IPS DF 19.7 (cell line): ENCODE measurements at places on chromosomes 6 and 20.
A peak's percentile ranks its signal among the peaks of the same experiment; 100 is the strongest.

DNA sequence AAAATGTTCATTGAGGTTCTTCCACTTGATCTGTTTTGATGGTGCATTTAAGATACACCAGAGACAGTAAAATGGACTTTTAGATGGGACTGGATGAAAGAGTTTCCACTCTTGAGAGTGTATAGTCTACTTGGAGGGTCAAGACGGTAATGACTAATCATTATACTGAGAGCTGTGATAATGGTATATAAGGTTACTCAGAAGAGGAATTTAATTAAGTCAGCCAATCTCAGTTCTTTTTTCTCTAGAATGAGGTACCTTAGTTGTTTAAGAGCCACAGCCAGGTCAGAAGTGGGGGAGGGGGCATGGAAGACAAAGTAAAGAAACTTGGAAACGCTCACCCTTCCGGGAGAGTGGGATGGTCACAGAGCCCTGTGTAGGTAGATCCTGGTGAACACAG is 123.9 kb downstream of the MAP3K4 start:
- no peak for DNase-seq

DNA sequence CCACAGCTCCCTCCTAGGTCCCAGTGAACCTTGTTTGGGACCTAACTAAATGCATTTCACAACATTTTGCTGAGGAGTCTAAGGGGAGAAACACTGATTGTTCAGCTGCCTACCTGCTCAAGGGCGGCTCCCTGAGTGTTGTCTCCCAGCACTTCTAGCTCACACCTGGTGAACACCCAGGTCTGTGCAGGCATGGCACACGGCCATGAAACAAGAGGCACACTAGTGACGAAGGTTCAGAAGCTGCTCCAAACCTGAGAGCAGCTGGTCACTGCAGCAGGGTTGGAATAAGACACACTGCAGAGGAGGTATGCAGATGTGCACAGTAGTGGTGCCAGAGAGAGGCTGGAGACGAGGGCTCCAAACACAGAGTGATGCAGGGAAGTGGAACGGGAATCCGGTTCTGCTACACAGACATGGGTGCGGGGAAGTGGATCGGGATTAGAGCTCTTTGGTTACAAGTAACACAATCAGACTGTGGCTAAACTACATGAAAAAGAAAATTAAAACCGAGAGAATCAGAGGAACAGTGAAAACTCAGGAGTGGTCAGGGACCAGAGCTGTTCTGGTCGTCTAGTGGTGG is 486.1 kb upstream of the CDH4 start:
- no peak for DNase-seq

DNA sequence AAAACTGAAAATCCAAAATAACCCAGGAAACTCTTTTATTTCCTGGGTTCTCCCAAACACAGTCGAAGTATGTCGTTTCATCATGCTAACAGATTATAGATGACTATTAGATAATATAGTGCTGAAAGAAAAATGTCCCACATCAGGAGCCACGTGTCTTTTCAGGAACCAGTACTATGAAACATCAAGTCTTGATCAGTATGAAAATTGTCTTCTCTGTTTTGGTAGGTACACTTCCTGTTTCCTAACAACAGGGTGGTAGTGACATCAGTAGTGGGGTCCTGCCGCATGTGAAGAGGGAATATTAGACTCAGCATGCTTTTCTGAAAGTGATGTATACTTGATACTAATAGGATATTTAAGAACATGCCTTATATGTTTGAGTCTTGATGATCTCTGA is 136.7 kb downstream of the HIVEP1 start:
- no peak for DNase-seq

GRCh38 chr6:146813554-146813953 is 214.8 kb downstream of the ADGB start:
- no peak for DNase-seq

DNA sequence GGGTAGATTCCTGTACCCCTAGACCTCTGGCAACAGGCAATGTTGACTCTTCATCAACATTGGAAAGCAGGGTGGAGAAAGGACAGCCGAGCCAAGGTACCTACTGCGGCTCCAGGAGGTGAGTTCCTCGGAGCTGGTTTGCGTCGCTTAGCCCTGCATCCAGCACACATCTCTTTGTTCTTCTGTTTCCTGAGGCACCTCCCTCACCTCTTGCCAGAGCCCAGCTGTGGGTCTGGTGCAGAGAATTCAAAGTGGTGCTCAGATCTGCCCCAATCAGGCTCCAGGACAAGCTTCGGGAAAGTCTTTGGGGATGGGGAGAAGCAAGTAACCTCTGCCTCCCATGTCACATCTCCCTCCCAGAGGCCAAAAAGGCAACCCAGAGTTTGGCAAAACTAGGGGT is 2.2 kb downstream of the KCNG1 start:
- DNase-seq: no peak

GRCh38 chr6:46052479-46052878 is 36.8 kb upstream of the CLIC5 start:
- no peak for DNase-seq

GRCh38 chr6:157246771-157247484 is 76.4 kb downstream of the TMEM242 start:
- no peak for DNase-seq

DNA sequence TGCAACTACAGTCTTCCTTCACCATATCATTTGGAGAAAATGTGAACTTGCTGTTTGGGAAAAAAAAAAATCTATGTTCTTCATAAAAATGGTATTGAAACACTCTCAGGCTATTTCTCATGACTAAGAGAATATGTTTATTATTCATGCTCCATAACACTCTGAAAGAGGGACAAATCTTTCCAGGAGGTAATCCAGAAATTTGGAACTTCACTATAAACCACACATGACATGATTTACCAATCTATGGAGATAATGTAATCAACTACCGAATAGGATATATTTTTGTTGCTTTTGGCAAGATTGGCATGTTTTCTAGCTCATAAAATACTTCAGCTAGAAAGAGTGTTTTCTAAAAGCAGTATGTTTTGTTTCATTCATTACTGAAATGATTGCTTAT is 56.3 kb downstream of the THEMIS start:
- no peak for DNase-seq

GRCh38 chr6:125474061-125474460 is 172.3 kb upstream of the HDDC2 start:
- no peak for DNase-seq

DNA sequence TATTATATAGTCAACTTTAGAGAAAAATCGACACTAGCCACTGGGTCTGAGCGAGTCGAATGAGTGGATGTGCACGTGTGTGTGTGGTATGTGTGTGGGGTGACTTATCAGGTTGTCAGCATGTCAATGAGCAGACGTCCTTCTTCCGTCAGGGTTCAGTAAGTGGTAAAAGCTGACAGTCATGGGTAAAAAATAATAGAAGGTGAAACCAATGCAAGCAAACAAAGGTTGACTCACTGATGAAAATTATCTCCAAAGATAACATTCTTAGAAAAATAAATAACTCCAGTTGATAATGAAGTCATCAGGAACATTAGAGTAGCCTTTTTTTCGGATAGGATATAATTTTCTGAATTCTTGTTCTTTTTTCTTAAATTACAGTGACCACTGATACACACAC is 243.8 kb upstream of the FOXQ1 start:
- DNase-seq: no peak

DNA sequence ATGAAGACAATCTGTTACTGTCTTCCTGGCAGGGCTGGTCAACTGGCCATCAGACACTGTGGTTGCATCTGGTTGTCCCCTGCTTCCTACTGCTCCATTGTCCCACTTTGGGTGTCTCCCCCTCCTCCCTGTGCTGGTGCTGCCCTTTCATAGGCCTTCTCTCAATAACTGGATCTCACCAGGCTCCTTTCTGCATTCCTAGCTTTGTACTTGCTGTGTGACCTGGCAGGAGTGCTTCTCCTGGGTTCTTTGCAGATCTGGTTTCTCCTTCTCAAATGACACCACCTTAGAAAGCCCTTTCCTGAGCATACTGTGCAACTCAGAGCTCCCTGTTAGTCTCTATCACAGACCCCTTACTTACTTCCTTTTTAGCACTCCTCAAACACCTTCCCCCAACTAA is 223.0 kb downstream of the BCKDHB start:
- DNase-seq: peak; percentile 20

- no peak for DNase-seq
Measured at GRCh38 chr6:158707120-158707820, 57.4 kb downstream of the SYTL3 start.

GRCh38 chr6:35686873-35687555 is 1.7 kb downstream of the FKBP5 start:
- no peak for DNase-seq

DNA sequence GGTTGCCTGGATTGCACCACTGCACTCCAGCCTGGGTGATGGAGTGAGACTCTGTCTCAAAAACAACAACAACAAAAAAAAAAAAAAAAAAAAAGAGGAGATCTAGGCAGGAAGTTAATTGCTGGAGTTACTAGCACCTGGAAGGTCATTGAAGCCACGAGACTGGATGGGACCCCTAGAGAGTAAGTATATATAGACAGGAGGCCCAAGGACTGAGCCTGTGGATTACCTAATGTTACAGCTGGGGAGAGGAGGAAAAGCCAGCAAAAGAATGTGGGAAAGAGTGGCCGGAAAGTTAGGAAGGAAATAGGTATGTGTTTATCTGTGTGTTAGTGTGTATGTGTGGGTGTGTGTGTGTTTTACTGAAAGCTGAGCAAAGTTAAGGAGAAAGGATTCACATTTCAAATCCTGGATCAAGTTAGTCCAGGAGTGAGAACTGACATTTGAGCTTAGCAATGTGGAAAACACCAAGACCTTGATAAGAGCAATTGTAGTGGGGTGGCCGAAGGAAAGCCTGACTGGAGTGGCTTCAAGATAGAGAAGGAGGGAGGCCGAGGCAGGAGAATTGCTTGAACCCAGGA is 38.4 kb downstream of the ANKRD6 start:
- DNase-seq: no peak

DNA sequence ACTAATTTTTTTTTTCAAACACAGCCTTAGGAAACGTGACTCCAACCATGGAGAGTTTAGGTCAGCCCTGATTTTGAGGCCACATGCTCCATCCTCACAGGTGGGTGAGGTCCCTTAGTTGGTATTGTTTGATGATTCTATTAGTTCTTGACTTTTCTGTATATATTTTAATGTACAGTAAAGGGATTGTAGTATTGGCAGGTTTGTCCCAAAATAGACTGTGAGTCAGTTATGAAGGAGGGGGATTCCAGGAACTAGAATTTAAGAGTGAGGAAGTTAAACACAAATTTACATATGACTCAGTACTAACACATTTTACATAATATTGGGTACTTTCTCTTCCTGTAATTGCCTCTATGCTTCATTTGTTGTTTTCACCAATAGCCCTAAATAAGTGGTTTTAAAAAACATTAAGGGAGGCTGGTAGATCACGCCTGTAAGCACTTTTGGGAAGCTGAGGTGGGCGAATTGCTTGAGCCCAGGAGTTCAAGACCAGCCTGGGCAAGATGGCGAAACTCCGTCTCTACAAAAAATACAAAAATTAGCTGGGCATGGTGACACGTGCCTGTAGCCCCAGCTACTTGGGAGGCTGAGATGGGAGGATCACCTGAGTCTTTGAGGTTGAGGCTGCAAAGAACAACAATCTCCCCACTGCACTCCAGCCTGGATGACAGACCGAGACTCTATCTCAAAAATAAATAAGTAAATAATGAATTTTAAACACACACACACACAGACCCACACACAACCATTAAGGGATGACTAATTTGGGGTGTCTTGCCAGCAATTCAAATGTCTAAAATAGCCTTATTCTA is 81.8 kb downstream of the SGK1 start:
- DNase-seq: no peak

GRCh38 chr6:27748661-27749060 is 163.5 kb downstream of the OR2B2 start:
- no peak for DNase-seq

DNA sequence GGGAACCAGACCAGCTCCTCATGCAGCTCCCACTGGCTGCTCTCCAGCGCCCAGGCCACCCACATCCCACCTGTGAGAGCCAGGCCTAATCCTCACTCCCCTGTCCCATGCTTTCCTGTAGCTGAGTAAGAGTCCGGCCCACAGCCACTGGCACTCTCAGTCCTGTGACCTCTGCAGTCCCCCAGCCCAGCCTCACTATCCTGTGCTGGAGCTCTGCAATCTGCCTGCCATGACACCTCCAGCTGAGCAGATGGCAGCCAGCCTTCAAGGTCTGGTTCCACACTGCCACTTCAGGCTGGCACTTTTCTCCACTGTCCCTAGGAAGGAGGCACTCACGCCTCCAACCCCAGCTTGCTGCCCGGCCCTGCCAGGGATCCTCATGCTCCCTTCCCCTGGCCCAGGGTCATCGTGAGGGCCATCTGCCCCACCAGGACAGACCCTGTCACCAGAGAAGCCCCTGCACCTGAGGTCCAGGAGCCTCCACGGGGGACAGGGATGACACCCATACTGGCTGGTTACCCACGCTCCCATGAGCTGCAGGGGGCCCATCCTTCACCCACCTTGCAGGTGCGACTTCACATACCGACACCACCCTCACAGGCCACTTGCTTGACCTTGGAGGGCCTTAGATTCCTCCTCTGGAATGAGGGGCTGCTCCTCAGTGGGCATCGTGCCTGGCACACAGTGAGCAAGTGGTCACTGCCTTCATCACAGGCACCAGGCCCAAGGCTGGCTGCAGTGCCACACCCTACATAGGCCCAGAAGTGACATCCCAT is 100.1 kb downstream of the ASXL1 start:
- no peak for DNase-seq

DNA sequence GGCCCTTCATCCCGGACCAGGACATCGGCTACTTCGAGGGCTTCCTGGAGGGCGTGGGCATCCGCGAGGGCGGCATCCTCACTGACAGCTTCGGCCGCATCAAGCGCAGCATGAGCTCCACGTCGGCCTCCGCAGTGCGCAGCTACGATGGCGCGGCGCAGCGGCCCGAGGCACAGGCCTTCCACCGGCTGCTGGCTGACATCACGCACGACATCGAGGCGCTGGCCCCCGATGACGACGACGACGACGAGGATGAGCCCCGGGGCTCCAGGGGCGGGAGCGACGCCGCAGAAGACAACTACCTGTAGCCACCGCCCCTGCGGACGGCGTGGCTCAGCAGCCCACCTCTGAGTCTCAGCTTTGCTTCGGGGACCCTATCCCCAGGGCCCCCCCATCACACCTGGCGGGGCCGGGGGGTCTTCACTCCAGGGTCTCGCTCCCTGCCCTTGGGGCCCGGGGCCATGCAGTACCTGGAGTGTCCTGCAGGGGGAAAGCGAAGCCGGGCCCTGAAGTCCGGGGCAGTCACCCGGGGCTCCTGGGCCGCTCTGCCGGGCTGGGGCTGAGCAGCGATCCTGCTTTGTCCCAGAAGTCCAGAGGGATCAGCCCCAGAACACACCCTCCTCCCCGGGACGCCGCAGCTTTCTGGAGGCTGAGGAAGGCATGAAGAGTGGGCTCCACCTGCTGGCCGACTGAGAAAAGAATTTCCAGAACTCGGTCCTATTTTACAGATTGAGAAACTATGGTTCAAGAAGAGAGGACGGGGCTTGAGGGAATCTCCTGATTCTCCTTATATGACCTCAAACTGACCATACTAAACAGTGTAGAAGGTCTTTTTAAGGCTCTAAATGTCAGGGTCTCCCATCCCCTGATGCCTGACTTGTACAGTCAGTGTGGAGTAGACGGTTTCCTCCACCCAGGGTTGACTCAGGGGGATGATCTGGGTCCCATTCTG is 20.8 kb upstream of the HCK start:
- peak; percentile 85 for DNase-seq
